Mesothelial cell of epicardium (in vitro differentiated cells): ENCODE measurements at places on chromosomes 3 and 15. TPM values are rescaled to one million over a fixed set of nuclear protein-coding genes. Genes with fewer than 3 reads are reported as not detected.

The SEMA3G gene
- 0.35 to 0.80 TPM (median 0.66 TPM) in 3 replicates for total RNA-seq

The SPINK8 gene
- not detected in 3 replicates for total RNA-seq

The KLHL6 gene
- total RNA-seq, result 0.05 to 0.16 TPM (median 0.07 TPM) in 3 replicates

DNA sequence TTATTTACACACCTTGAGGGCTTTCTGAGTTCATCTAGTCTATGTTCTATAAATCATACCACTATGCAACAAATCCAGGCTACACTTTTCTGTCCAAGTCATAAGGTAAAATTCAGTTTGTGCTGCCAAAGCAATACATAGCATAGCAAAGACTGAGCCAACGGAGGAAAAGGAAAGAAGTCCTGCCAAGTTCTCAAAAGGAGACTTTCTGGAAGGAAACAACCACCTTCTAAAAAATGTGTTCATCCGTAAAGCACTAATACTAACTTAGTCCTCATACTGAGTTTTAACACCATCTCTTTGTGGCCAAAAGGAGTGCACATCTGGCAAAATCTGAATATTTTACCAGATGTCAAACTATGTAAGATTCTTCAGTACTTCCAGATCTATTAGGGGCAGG, 620.2 kb downstream of the RBMS3 start:
- DNase-seq, result no peak
- peaks cover 9% of the 10 kb centered on the region for H3K4me1 ChIP-seq
- H3K4me3 ChIP-seq, result no peak overlapping the region
- H3K36me3 ChIP-seq, result no peaks in the 10 kb centered on the region

DNA sequence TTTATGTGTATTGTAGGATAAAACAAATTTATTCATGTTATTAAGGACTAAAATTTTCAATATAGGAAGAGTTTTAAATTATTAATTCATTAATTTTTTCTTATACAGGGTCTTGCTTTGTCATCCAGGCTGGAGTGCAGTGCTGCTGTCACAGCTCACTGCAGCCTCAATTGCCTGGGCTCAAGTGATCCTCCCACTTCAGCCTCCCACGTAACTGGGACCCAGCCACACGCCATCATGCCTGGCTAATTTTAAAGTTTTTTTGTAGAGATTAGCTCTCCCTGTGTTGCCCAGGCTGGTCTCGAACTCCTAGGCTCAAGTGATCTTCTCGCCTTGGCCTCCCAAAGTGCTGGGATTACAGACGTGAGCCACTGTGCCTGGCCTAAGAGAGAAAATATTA, 14.7 kb downstream of the CCNB2 start:
- H3K4me1 ChIP-seq, result no peaks in the 10 kb centered on the region
- DNase-seq, result no peak
- no peaks in the 10 kb centered on the region for H3K27me3 ChIP-seq
- H3K4me3 ChIP-seq, result no peak overlapping the region
- H3K27ac ChIP-seq, result no peak overlapping the region
- H3K36me3 ChIP-seq, result peaks cover 29% of the 10 kb centered on the region

- H3K36me3 ChIP-seq, result no peaks in the 10 kb centered on the region
- DNase-seq, result no peak
- peaks cover 11% of the 10 kb centered on the region for H3K27me3 ChIP-seq
- H3K4me1 ChIP-seq, result no peaks in the 10 kb centered on the region
Observed at GRCh38 chr3:32667072-32667582, 17.9 kb upstream of the CNOT10 start.

DNA sequence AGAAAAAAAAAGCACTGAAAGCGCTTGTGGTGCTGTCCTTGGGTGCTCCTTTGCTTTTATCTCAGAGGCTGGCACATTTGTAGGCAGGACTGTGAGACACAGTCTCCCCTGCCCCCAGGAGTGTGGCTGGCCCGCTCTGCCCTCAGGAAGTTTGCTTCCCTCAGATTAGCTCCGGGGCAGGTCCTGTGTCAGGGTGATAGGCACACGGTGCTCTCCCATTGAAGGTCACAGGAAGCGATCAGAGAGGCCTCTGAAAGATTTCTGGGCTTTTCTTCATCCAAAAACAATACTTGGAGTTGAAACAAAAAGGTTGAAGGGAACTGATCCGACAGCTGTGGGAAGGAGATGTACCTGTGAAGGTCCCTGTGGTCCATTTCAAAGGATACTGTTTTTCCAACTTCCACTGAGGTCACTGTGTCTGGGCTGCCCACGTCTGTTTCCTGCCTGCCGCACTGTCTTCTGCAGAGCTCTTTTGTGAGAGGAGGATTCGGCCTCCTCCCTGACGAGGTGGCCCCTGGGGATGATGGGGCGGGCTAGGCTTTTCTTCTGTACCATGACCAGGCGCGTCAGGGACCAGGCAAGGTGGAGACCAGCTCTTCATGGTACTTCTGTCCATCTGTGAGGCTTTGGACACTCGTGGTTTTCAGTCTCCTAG, 330.5 kb upstream of the CTDSPL start:
- H3K4me1 ChIP-seq, result peaks cover 10% of the 10 kb centered on the region
- no peak for DNase-seq
- H3K36me3 ChIP-seq, result peaks cover 5% of the 10 kb centered on the region
- H3K27ac ChIP-seq, result no peak overlapping the region
- no peak overlapping the region for H3K4me3 ChIP-seq
